Renal cortical epithelial cell (primary cell): ENCODE measurements at places on chromosomes 7 and 10. TPM values are rescaled to one million over a fixed set of nuclear protein-coding genes. Genes with fewer than 3 reads are reported as not detected.

GRCh38 chr10:3213208-3213607 is 40.6 kb upstream of the PITRM1 start:
- no peak for DNase-seq

DNA sequence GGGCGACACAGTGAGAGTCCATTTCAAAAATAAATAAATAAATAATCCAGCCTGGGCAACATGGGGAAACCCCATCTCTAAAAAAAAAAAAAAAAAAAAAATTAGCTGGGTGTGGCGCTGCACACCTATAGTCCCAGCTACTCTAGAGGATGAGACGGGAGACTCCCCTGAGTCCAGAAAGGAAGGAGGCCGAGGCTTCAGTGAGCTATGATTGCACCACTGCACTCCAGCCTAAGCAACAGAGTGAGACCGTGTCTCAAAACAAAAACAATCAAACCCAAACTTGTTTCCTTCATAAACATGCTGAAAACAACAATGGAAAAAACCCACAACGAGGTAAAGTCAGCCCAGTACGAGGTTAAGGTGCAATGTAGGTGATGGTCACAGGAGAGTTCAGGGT is 1.2 kb downstream of the COX19 start:
- peak; percentile 18 for DNase-seq

GRCh38 chr7:15820319-15820718 is 133.8 kb upstream of the MEOX2 start:
- DNase-seq, result no peak

DNA sequence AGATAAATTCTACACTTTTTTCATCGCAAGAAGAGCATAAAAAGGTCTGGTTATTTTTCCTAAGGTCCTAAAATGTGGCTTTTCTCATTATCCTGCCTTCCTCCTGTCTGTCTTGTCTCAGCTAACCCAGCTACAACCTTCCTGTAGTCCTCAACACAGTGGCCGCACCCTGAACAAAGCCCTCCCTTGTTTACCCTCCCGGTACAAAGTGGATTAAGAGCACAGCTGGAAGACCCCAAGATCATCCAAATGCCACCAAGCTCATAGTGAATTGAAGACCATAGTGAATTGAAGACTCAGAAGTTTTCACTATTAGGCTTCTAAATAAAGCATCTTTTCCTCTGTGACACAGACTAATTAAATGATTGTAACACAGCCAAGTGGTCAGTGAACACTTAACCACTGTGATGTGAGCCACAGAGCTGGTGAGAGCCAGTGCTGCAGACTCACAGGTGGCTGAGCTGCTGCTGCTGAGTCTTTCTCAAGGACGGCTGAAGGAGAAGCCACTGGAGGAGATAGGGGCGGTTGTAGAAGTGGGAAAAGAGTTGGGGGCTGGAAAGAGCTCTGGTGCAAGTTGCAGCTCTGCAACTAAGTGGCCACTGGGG is 123.6 kb downstream of the ATXN7L1 start:
- DNase-seq, result no peak

DNA sequence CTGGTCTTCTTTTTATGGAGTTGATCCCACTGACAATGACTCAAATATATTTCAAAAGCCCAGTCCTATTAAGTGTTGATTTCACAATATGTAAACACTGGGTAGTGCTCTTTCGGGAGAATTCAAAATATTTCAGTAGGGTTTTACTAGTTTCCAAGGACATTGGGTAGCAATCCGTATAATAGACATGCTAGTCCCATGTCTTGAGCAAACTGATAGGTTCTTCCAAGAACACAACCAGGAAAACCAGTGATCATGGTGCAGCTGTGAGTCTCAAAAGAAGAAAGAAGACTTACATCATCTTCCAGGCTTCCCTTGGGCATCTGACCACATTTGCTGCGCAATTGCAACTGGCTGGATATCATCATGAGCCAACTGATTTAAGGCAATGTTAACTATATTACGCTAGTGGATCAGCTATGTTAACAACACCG is 59.3 kb upstream of the APBB1IP start:
- no peak for DNase-seq

Gene MSMB
- not detected in 2 replicates for total RNA-seq

Gene VSTM4
- total RNA-seq, result 0.35 TPM in 2 replicates

Gene AVL9
- 44.1 and 74.8 TPM in 2 replicates for total RNA-seq

Gene FAM200A
- 7.5 and 13.3 TPM in 2 replicates for total RNA-seq

Gene CYP3A4
- 0.69 TPM in 1 of 2 replicates, not detected in the other for total RNA-seq

Gene SEMA3E
- total RNA-seq, result 0.35 and 4.7 TPM in 2 replicates
